ENCODE measurements at places on chromosomes 1 and 21. TPM values are rescaled to one million over a fixed set of nuclear protein-coding genes. Genes with fewer than 3 reads are reported as not detected.

DNA sequence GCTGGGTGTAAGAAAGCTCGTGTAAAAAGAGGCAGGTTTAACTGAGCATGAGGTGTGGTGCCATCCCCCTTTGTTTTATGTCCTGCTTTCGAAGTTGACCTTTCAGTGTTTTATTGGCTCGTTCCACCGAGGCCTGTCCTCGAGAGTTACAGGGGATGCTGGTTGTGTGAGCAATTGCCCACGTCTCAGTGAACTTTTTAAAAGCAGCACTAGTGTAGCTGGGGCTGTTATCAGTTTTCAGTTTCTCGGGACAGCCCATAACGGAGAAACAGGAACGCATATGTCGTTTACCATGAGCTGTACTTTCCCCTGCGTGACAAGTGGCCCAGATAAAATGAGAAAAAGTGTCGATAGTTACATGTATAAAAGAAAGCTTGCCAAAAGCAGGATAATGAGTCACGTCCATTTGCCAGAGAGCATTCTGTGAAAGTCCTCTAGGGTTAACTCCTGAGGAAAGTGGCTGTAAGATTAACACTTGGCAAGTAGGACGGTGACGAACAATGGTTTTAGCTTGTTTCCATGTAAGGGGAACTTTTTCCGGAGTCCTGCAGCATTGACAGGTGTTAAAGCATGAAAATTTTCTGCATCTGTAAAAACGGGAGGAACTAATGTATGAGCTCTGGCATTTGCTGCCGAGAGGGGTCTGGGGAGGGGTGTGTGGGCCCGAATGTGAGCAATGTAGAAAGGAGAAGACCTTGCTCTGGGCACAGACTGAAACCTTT is 7.8 kb upstream of the LRRC47 start:
- no peaks in the 10 kb centered on the region for H3K4me1 ChIP-seq
- DNase-seq = no peak
- no peaks in the 10 kb centered on the region for H3K27me3 ChIP-seq
- no peak overlapping the region for H3K4me3 ChIP-seq

DNA sequence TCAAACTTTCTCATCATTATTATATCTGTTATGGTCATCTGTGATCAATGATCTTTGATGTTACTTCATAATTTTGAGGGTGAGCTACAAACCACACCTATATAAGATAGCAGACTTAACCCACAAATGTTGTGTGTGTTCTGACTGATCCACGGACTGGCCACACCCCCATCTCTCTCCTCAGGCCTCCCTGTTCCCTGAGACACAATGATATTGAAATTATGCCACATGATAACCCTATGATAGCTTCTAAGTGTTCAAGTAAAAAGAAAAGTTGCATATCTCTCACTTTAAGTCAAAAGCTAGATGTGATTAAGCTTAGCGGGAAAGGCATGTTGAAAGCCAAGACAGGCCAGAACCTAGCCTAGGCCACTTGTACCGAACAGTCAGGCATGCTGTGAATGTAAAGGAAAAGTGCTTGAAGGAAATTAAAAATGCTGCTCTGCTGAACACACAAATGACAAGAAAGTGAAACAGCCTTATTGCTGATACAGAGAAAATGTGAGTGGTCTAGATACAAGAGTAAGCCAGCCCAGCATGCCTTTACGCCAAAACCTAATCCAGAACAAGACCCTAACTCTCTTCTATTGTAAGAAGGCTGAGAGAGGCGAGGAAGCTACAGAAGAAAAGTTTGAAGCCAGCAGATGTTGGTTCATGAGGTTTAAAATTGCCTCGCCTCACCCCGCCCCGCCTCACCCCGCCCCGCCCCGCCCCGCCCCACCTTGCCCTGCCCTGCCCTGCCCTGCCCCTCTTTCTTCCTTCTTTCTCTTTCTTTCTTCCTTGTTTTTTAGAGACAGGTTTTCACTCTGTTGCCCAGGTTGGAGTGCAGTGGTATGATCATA is 16.5 kb downstream of the CTSS start:
- H3K4me3 ChIP-seq = no peak overlapping the region
- H3K4me1 ChIP-seq = no peaks in the 10 kb centered on the region
- no peak for DNase-seq
- H3K27ac ChIP-seq = no peak overlapping the region

DNA sequence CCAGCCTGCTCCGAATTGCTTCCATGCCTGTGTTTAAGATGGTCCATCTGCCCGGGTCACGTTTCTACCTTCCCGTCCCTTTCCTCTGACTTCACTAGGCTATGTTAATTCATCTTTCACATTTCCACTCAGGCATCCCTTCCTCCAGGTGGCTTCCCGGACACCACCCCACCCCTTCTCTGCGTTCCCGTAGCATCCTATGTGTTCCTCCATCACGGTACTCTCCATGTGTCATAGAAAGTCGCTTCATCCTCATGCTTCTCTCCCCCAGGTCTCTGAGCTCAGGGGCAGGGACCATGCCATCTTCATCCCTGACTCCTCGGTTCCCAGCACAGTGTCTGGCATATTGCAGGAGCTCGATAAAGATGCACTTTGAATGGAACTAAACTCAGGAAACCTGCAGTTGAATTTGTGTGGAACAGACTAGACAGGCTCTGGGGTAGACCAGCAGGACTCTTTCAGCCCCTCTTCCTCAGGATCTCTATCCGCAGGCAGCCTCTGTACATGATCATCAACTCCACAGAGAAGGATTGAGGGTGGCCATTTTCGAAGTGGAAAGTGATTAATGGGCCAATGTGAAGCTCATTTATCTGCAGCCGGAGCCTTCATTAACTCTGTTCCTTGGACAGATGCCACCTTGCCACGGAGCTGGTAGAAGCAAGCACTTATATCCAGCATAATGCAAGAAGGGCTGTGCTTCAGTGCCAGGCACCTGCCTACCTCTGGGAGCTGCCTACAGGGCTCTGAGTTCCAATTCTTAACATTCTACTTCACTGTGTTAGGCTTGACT is 9.1 kb downstream of the C1orf226 start:
- no peak overlapping the region for H3K27ac ChIP-seq
- no peaks in the 10 kb centered on the region for H3K27me3 ChIP-seq
- no peak for DNase-seq
- H3K4me1 ChIP-seq = no peaks in the 10 kb centered on the region
- H3K4me3 ChIP-seq = no peak overlapping the region

DNA sequence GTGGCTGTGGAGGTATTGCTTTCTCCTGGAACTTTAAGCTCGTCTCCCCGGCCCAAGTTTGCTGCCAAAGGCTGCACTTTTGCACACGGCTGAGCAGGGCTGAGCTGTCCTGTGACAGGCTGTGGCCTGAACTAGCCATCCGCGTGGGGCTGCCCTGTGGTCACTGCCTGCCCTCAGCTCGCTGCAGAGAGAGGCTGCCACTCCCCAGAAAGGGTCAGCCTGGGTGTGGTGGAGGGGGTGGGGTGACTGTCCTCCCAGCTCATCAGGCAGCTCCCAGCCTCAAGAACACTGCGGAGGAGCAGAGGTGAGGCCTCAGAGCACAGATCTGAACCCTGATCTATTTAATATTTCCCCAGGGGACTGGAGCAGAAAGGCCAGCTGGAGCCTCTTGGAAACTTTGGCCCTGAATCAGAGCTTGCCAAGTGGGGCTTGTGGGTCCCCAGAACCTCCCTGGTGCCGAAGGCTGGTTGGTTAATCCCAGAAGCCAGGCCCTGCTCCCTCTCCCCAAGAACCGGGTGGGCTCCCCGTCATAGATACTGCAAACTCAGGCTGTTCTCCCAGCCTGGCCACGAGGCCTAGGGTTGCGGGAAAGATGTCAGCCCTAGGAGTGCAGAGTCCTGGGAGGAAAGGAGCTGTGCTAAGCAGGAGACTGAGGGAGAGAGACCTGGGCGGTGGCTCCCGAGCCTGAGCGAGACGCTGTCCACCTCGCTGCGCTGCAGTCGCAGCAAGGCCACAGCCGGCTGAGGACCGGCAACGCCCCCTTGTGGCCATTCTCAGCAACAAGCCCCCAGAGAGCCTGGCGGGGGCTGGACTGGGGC is 125.1 kb upstream of the IPO9 start:
- H3K27ac ChIP-seq = no peak overlapping the region
- H3K27me3 ChIP-seq = no peaks in the 10 kb centered on the region
- peaks cover 7% of the 10 kb centered on the region for H3K36me3 ChIP-seq
- DNase-seq = peak; percentile 90
- no peak overlapping the region for H3K4me3 ChIP-seq

- peak overlapping the region; percentile 65 for H3K4me3 ChIP-seq
- H3K27ac ChIP-seq = no peak overlapping the region
- H3K36me3 ChIP-seq = no peaks in the 10 kb centered on the region
- no peak for DNase-seq
- H3K27me3 ChIP-seq = peaks cover 37% of the 10 kb centered on the region
Observed at GRCh38 chr1:166974647-166975345, 544 bp downstream of the ILDR2 start.

- H3K4me1 ChIP-seq = 0 out of 2 replicates have a peak, but pooled peaks cover 3% of the 10 kb centered on the region
- H3K27ac ChIP-seq = no peak overlapping the region
Observed at GRCh38 chr1:78079580-78079979, 33.8 kb downstream of the GIPC2 start.

GRCh38 chr1:48462716-48463302 is 9.2 kb downstream of the SPATA6 start:
- H3K4me1 ChIP-seq = no peaks in the 10 kb centered on the region
- H3K27me3 ChIP-seq = no peaks in the 10 kb centered on the region
- H3K4me3 ChIP-seq = no peak overlapping the region
- DNase-seq = no peak

DNA sequence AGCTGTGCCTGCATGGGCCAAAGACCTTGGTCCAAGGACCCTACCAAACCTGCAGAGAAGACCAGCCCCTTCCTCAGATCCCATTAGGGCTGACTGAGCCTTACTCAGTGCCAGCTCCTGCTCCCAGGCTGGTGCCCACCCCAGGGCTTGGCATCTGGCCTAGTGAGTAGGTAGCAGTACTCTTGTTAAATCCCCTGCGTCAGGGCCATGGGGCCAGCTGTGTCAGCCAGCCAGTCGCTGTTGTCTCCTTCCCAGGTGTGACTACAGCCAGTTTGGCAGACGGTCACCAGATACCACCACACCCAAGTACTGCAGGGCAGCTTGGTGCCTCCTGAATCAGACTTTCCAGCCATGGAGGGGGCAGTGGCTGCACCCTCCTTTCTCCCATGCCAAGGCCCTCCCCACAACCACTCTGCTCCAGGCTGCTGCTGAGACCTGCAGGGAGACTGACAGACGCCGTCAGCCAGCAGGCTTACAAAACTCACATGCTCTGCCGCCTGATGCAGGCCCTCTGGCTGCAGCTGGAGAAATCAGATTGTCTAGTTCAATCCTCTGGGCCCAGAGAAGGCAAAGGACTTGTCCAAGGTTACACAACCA is 3.0 kb downstream of the TENT5B start:
- H3K4me1 ChIP-seq = peaks cover 16% of the 10 kb centered on the region
- no peaks in the 10 kb centered on the region for H3K27me3 ChIP-seq
- peak overlapping the region; percentile 39 for H3K27ac ChIP-seq
- no peak for DNase-seq
- H3K4me3 ChIP-seq = peak overlapping the region; percentile 92
- H3K36me3 ChIP-seq = peaks cover 32% of the 10 kb centered on the region

DNA sequence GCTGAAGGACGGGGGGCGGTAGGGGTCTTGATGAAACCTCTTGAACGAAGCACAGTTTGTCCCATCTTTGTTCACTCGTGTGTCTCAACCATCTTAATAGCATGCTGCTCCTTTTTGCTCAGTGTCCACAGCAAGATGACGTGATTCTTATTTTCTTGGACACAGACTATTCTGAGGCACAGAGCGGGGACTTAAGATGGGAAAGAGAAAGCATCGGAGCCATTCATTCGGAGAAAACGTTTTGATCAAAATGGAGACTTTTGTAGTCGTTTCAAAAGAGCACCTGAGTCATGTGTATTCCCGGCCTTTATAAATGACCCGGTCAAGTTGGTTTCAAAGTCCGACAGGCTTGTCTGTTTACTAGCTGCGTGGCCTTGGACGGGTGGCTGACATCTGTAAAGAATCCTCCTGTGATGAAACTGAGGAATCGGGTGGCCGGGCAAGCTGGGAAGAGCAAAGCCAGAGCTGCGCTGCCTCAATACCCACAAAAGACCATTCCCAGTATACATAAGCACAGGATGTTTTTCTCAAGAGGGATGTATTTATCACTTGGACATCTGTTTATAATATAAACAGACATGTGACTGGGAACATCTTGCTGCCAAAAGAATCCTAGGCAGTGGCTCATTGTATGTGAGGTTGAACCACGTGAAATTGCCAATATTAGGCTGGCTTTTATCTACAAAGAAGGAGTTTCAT is 18.5 kb downstream of the ETS2 start:
- H3K4me3 ChIP-seq = no peak overlapping the region
- H3K4me1 ChIP-seq = no peaks in the 10 kb centered on the region
- DNase-seq = no peak
- H3K36me3 ChIP-seq = peaks cover 59% of the 10 kb centered on the region
- no peak overlapping the region for H3K27ac ChIP-seq

GRCh38 chr1:30927448-30927847 is 18.9 kb upstream of the SDC3 start:
- no peaks in the 10 kb centered on the region for H3K27me3 ChIP-seq
- H3K4me1 ChIP-seq = no peaks in the 10 kb centered on the region
- no peaks in the 10 kb centered on the region for H3K36me3 ChIP-seq
- no peak for DNase-seq
- no peak overlapping the region for H3K27ac ChIP-seq
- H3K4me3 ChIP-seq = no peak overlapping the region

DNA sequence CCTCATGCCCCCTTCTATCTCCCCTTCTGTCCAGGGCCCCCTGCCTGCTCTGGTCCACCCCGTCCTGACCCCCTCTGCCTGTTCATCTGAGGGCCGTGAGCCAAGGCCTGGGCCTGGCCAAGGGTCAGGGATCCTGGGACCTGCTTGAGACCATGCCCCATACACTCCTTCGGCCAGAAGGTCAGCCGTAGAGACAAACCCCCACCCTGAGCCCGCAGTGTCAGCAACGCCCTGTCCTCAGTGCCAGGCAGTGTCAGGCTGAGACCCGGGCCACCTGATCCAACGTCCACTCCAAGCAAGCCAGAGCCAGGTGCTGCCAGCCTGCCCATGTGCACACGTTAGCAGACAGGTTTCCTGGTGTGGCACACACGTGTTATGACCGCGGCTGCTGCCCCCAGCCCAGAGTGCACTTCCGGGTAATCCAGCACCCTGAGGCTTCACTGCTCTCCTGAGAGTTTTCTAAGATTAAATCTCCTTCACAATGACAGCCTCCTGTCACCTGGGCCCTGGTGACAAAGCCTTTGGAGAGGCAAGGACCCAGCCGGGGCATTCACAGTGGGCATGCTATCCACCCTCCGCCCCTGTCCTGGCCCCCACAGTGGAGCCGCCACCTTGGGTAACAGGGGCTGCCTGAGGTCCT is 10.1 kb upstream of the SAMD11 start:
- H3K36me3 ChIP-seq = peaks cover 2% of the 10 kb centered on the region
- DNase-seq = no peak
- H3K4me1 ChIP-seq = no peaks in the 10 kb centered on the region
- no peak overlapping the region for H3K27ac ChIP-seq
- H3K27me3 ChIP-seq = no peaks in the 10 kb centered on the region
- H3K4me3 ChIP-seq = no peak overlapping the region

DNA sequence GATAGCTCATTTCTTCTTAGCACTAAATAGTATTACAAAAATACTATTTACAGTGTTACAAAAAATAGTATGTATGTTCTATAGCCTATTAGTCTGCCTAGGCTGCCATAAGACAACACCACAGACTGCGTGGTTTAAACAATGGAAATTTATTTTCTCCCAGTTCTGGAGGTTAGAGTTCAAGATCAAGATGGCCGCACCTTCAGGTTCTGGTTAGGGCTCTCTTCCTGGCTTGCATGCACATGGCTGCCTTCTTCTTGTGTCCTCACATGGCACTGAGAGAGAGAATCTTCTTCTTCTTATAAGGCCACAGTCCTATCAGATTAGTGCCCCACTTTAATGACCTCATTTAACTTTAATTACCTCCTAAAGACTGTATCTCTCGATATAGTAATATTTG is 4.1 kb downstream of the ATF6 start:
- H3K4me3 ChIP-seq = no peak overlapping the region
- no peak for DNase-seq
- H3K27me3 ChIP-seq = no peaks in the 10 kb centered on the region
- H3K36me3 ChIP-seq = no peaks in the 10 kb centered on the region

The LSM10 gene
- total RNA-seq = 47.5 TPM

The CD1C gene
- not detected for total RNA-seq

The SLC45A3 gene
- total RNA-seq = 16.7 TPM

The NTPCR gene
- 87.4 TPM for total RNA-seq

All from H9 (cell line).